HCT116 (cell line): ENCODE measurements at places on chromosomes 3 and 15.
A peak's percentile ranks its signal among the peaks of the same experiment; 100 is the strongest.

DNA sequence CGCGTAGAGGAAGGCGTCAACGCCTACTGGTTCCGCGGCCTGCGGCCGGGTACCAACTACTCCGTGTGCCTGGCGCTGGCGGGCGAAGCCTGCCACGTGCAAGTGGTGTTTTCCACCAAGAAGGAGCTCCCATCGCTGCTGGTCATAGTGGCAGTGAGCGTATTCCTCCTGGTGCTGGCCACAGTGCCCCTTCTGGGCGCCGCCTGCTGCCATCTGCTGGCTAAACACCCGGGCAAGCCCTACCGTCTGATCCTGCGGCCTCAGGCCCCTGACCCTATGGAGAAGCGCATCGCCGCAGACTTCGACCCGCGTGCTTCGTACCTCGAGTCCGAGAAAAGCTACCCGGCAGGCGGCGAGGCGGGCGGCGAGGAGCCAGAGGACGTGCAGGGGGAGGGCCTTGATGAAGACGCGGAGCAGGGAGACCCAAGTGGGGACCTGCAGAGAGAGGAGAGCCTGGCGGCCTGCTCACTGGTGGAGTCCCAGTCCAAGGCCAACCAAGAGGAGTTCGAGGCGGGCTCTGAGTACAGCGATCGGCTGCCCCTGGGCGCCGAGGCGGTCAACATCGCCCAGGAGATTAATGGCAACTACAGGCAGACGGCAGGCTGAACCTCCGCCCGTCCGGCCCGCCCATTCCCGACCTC is 4.1 kb downstream of the ISLR2 start:
- no peak for DNase-seq

DNA sequence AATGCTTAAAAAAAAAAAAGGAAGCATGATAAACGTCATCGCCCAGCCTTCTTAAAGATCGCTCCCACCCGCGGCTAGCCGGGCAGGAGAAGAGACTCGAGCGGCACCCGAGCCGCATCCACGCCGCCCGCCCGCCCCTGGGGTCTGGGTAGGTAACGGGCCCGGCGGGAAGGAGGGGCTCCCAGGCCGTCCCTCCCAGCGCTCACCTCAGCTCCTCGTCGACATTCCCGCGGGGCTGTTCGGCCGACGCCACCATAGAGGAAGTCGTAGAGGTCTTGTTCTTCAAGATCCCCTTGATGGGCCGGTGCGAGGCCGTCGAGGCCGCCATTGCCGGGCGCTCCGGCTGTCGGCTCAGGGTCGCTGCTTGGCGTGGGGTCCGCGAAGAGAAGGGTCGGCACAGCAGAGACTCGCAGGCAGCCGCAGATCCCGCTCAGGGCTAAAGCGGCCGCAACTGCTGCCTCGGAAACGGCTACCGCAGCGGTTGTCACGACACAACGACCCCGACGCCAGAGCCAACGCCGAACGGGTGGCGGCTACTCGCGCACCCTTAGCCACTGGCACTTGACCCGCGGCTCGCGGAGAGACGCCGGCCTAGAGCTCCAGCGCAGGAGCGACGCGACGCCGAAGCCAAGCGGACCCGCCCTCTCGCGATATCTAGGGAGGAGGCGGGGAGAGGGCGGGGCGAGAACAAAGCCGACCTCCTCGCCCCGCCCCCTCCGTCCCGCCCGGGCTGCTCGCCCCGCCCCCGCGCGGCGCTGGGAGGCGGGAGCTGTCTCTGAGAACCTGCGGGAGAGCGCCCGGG is at the start of gene PPP1R2:
PPP1R2 (minus strand) TSS at position 628 of the 802 bp plus-strand sequence; CDS start at position 328, 300 bp downstream.
- DNase-seq = peak; percentile 83

DNA sequence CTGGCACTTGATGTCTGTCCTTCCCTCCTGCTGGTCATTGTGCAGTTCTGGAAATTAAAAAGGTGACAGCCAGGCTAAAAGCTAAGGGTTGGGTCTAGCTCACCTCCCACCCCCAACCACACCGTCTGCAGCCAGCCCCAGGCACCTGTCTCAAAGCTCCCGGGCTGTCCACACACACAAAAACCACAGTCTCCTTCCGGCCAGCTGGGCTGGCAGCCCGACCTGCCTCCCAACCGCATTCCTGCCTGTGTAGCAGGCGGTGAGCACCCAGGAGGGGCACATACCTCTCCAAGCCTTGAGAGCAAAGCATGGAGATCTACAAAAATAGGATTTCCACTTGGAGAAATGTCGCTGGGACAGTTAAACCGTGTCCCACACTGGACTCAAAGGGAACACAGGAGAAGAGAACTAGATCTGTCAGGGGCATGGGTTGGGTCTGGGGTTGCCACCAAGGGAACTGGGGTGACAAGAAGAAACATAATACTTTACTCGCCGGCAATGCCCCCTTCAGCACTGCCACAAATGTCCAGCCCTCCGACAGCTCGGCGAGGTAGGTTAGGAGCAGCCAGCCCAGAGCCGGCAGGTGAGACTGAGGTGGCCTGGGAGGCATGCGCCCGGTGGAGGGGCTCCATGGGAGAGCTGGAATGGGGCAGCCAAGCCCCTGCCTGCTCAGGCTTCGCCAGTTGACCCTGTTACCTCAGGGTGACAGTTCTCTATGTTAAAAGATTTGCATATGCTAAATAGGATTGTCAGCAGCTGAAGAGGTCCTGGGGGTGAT is 52.2 kb downstream of the EXOG start:
- DNase-seq = no peak

DNA sequence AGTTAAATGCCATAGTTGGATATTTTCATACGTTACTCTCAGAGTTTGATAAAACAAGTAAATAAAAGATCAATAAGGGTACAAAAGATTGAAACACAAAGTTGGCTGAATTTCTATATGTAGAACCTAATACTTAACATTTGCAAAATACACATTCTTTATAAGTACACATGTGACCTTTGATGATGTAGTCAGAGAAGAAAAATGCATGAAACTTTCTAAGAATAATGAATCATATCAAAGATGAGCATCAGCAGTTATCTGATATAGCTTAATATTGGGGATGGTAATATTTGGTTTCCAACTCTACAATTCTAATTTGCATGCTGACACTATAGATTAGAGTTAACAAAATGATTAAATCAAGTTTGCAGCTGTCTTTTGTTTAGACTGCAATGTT is 188.0 kb upstream of the TGFBR2 start:
- DNase-seq = no peak

GRCh38 chr3:70488131-70488530 is 175.7 kb upstream of the MDFIC2 start:
- no peak for DNase-seq

- DNase-seq = no peak
Observed at GRCh38 chr3:146505516-146505915, 36.2 kb upstream of the PLSCR2 start.

- DNase-seq = no peak
Observed at GRCh38 chr15:68930268-68931022, at the start of gene SPESP1. SPESP1 (plus strand) TSS chr15:68930525; CDS start chr15:68930654, 129 bp downstream.

GRCh38 chr3:41167722-41168497 is 31.4 kb upstream of the CTNNB1 start:
- DNase-seq = no peak

DNA sequence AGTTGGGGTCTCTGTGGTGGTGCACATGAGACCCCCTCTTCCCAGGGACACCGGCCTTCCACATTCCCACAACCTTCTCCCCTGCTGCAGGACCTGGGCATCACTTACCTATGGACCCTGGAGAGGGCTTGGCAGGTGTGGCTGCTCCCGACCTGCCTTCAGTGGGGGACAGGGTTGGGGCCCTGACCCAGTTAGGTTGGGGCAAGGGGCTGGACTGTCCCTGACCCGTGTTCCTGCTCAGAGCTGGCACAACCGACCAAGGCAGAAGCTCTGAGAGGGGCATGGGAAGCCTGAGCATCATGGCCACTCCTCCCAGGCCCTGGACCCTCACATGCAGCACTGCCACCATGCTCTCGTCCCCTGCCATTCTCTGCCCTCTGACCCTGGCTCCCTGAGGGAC is 6.1 kb downstream of the NBEAL2 start:
- DNase-seq = no peak

- no peak for DNase-seq
Observed at GRCh38 chr3:100306695-100307094, 27.9 kb upstream of the NIT2 start.

- DNase-seq = no peak
Observed at GRCh38 chr3:194382196-194382891, 12.8 kb upstream of the LRRC15 start.

DNA sequence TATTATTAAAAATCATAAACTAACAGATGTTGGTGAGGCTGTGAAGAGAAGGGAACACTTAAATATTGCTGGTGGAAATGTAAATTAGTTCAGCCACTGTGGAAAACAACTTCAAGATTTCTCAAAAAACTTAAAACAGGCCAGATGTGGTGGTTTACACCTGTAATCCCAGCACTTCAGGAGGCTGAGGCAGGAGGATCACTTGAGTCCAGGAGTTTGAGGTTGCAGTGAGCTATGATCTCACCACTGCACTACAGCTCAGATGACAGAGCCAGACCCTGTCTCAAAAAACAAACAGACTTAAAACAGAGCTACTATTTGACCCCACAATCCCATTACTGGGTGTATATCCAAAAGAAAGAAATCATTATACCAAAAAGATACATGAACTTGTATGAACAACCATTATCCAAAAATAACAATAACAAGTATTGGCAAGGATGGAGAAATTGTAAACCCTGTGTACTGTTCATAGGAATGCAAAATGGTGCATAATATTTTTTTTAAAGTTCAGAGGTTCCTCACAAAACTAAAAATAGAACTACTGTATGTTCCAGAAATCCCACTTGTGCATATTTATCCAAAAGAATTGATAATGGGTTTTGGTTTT is 25.5 kb downstream of the ZNF148 start:
- DNase-seq = no peak

DNA sequence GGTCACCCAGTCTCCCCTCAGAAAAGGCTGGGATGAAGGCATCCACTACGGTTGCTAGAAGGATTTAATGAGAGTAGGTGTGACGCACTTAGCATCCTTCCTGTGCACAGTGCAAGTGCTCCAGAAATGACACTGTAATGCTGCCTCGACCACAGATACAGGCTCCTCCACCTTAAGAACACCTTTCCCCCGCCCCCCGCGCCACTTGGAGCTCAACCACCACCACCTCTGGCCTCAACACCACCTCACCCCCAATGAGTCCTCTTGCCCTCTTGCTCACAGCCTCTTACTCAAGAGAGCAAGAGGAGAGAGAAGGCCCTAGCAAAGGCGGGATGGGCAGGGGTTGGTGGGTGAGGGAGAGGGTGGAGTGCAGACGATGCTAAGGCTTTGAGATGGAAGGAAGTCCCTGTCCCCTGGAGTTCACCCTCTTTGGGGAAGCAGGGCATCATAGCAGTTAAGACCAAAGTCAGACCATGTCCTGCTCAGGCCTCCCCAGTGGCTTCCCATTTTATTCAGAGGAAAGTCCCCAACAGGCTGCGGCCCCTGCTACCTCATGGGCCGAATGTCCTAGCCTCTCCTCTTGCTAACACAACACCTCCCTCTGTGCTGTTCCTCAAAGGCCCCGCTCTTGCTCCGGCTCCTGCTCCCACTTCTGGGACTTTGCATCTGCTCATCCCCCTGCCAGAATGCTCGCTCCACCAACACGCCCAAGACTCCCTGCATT is 8.3 kb downstream of the STARD5 start:
- DNase-seq = no peak

DNA sequence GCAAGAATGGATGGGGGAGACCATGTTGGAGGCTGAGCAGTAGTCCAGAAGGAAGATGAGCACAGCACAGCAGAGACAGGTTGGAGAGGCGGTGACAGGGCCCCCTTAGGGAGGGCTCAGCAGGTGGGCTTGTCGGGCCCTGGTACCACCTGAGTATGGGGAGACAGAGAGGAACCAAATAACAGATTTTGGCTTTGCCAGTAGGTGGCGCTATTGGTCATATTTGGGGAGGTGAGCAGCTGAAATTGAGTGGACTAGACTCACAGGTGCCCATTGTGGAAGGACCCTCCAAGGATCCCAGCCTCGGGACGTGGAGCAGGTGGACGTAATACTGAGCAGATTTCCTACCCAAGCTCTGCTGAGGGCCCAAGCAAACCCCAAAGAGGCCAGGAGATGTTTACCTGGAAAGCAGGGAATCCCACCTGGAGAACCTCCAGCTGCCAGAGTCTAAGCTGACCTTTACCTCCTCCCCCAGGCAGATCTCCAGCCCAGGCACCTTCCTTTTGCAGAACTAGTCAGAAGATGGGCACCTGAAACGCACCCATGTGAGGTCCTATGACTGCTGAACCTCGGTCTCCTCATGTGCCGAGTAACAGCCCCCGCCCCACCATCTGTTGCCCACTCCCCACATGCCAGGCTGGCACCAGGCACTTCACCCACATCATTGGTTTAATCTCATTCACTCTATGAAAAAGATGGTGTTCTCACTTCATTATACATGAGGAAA is 24.6 kb upstream of the CORO2B start:
- peak; percentile 54 for DNase-seq

GRCh38 chr3:147421184-147421912 is 12.2 kb downstream of the ZIC1 start:
- no peak for DNase-seq

GRCh38 chr3:14274999-14275961 is 96.7 kb downstream of the LSM3 start:
- peak; percentile 16 for DNase-seq
